ENCODE measurements at places on chromosomes 3 and 15. TPM values are rescaled to one million over a fixed set of nuclear protein-coding genes. Genes with fewer than 3 reads are reported as not detected.
A peak's percentile ranks its signal among the peaks of the same experiment; 100 is the strongest.

- DNase-seq: no peak
Measured at GRCh38 chr3:165406425-165406824, 210.2 kb upstream of the SLITRK3 start.

GRCh38 chr3:43379343-43379742 lies 93.0 kb downstream of the SNRK start:
- DNase-seq: peak; percentile 47

DNA sequence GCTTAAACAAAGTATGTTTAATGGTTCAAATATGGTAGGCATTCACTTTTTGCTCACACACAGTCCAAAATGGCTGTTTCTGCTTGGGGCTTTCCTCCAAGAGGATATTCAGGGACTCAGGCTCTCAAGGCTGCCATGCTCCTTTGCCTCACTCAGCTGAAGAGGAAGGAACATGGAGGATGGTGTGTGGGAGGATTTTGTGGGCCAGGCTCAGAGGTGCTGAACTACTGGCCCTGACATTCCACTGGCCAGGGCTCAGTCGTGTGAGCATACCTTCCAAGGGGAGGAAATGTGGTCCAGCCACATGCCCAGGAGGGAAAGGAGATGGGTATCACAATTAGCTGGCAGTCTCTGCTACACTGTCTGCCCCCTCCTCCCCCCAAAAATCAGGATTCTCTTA lies 8.7 kb downstream of the PXYLP1 start:
- no peak for DNase-seq

DNA sequence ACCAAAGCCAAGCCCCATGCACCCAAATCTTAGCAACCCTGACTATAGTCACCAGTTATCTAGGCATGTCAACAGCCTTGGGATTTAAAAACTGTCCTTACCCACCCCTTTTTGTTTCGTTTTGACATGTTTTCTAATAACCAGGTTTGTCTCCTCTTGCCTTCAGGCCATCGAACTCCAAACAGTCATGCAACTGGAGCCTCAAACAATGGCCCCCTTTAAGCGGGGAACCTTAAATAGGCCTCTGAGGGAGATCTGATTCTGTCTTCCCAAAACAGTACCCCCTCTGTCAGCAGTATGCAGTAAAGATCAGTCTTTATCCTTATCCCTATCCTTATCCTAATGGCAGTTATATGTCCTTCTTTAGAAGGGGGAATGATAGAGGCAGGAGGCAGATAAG lies 105.7 kb downstream of the DPH6 start:
- DNase-seq: no peak

NR1I2 gene
- total RNA-seq: not detected

P3H2 gene
- 1.3 TPM for total RNA-seq

FHIT gene
- total RNA-seq: 24.5 TPM

Measured in Right ventricle myocardium inferior (tissue), 1 donor.